CD4-positive, alpha-beta T cell (primary cell): ENCODE measurements at places on chromosomes 11 and 22.

DNA sequence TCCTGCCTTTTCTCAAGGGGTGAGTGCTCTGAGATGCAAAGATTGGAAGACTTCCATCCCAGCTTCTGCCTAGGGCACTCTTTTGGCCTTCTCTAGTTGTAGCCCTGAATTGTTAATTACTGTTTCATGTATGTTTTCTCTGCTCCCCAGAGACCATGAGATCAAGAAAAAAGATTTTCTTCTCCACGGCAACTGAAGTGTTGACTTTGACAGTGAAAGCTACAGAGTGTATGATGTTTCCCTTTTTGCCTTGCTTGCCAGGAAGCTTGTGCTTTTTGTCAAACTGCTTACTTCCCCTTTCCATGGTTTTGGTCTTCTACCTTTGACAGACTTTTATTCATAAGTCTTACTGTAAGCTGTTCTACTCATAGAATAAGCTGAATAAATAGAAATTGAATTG lies 23.3 kb upstream of the EIF3D start:
- DNase-seq: no peak

DNA sequence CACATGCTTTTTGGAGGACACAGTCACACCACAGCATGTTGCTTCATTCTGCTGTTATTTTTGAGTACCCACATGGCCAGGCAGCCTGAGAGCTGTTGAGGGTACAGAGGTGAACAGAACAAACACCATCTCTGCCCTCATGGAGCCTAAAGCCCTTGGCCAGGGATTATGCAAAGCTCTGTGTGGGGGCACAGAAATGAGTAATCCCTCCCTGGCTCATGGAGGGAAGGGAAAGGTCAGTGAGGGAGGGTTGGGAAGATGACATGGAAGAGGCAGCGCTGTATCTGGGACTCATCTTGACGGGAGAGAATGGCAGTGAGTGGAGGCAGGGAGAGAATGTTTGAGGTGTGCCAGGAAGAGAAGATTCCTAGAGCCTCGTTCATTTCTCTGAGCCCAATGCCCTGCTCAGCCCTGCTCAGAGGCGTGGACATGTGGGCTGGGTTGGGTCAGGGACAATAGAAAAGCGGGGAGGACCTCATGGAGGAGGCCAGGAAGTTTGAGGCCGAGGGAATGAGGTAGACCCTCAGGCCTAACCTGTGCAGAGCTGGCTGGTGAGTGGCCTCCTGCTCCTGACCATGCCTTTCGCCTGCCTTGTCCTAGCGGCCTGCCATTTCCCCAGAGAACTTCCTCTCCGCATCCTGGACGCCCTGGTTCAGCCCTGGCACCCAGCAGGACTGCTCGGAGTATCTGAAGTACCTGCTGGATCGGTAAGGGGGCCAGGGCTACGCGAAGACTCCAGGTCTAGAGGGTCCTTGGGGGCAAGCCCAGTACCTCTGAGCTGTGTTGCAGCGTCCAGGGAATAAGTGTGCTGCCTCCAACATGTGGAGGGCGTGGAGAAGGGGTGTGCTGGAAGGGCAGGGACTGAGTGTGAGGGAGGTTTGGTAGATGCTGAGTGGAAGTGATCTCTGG lies 19.8 kb downstream of the USP35 start:
- no peak for DNase-seq

- DNase-seq: no peak
Observed at GRCh38 chr11:1878137-1879031, 13.3 kb downstream of the PRR33 start.

DNA sequence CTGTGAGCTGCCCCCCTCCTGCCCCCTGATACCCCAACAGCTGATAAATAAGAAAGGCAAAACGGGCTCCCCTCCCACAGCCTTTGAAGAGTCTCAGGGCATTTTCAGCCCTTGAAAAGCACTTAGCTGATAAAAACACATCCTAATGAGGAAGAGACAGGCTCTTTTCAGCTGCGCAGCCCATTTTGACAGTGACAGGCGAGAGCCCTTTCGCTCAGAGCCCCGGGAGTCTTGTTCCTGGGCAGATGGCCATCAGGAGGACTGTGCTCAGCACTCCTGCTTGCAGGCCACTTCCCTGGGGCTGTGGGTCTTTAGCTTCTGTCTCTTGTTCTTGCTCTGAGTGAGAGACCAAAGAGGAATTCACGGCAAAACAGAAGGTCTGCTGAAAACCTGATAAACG lies 757.2 kb downstream of the BRD1 start:
- no peak for DNase-seq

- DNase-seq: no peak
Observed at GRCh38 chr11:78595436-78596130, 20.9 kb upstream of the NARS2 start.

DNA sequence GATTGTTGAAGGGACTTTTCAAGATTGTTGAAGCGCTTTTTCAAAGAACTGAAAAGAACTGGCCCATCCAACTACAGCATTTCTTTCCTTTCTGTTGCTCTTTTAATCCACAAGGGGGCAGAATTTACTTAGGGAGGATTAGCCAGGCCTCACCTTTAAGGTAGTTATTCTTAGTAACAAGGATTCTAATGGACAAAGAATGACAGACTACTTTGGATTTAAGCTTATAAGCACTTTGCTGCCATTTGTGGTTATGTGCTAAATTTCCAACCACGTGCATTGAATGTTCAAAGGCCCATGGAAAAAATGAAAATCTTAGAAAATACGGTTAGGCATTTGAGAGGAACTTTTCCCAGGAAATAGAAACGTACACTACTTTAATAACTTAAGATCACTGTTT lies 49.5 kb upstream of the HSPA8 start:
- no peak for DNase-seq

- DNase-seq: no peak
Observed at GRCh38 chr11:70566768-70567530, 168.6 kb downstream of the CTTN start.

- no peak for DNase-seq
Observed at GRCh38 chr11:14471127-14471526, 28.5 kb downstream of the COPB1 start.

- DNase-seq: no peak
Observed at GRCh38 chr22:38291201-38291777, 18.5 kb upstream of the TMEM184B start.

GRCh38 chr11:120207512-120207911 lies 3.3 kb upstream of the OAF start:
- no peak for DNase-seq

DNA sequence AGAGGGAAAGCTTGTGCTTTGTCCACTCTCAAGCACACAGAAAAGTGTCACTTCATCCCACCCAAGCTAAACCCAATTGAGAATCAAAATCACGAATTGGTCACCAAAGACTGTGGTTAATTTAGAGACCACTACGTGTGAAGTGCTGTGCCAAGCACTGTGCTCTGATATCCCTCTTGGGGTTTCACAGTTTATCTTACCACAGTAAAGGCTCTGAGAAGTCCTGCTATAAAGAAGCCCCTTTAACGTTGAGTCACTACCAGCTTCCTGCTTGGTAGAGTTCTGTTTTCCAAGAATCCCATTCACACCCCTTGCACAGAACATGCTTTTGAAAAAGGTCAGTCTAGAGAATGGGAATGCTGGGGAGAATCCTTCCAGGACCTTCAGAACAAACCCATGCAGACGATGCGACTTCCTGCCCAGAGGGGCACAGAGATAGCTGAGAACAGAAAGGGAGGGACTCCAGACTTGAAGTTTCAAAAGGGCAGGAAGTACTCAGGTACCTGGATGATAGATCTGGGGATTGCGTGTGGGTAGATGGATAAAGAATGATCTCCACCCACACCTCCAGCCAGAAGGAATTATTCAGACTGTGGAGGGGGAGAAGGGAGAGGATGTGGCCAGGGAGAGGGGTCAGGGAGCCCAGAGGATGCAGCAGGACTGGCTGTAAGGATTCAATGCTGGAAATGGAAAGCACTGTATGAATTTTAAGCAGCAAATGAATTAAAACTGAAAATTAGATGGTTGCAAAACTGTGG lies 18.1 kb upstream of the TSPAN18 start:
- no peak for DNase-seq

DNA sequence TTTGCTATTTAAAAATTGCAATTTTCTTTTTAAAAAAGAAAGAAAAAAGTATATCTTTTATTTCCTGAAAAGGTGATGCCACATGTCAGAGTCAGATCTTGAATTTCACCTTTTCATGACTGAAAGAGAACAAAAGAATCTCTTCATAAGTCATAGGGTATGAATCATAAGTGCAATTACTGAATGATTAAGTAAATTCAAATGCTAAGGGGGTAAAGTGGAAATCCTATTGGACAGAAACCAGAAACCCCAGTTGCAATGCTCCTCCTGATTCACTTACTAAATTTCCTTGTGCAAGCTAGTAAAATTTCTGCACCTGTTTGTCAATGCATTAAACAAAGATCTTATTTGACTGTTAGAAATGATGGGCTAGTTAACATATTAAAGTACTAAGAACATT lies 8.2 kb upstream of the PRRG4 start:
- no peak for DNase-seq

- no peak for DNase-seq
Observed at GRCh38 chr11:33721426-33721825, 14.8 kb downstream of the CD59 start.

DNA sequence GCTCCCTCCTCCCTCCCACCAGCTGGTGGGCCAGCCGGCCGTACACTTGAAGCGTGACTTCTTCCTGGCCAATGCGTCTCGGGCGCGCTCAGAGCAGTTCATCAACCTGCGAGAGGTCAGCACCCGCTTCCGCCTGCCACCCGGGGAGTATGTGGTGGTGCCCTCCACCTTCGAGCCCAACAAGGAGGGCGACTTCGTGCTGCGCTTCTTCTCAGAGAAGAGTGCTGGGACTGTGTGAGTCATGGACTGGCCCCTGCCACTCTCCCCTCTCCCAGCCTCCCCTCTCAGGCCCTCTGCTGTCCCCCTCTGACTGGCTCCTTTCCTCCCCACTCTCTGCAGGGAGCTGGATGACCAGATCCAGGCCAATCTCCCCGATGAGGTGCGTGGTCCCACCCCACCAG lies 24.7 kb downstream of the CAPN1 start:
- DNase-seq: no peak

- DNase-seq: no peak
Observed at GRCh38 chr11:27649800-27650199, 50.5 kb downstream of the BDNF start.

GRCh38 chr11:59551659-59552521 lies 40.6 kb downstream of the OR4D9 start:
- no peak for DNase-seq

DNA sequence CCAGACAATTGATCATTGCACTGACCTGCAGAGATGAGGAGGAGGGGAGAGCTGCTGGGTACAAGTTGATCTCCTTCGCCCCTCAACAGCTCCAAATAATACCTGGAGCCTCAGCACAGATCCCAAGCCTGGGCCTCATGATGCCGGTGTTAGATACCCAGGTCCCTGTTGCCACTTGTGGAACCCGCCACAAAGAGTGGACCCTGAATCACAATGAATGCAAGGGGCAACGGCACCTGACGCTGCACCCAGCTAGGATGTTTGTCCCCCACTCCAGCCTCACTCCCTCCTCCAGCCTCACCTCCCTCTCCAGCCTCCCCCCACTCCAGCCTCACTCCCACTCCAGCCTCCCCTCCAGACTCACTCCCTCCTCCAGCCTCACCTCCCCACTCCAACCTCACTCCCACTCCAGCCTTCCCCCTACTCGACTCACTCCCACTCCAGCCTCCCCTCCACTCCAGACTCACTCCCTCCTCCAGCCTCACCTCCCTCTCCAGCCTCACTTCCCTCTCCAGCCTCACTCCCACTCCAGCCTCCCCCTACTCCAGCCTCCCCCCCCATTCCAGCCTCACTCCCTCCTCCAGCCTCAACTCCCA lies 879.0 kb downstream of the BRD1 start:
- DNase-seq: no peak

GRCh38 chr11:33540427-33540826 lies 160.2 kb downstream of the C11orf91 start:
- no peak for DNase-seq

- DNase-seq: no peak
Observed at GRCh38 chr11:26556582-26556981, 15.5 kb downstream of the MUC15 start.

DNA sequence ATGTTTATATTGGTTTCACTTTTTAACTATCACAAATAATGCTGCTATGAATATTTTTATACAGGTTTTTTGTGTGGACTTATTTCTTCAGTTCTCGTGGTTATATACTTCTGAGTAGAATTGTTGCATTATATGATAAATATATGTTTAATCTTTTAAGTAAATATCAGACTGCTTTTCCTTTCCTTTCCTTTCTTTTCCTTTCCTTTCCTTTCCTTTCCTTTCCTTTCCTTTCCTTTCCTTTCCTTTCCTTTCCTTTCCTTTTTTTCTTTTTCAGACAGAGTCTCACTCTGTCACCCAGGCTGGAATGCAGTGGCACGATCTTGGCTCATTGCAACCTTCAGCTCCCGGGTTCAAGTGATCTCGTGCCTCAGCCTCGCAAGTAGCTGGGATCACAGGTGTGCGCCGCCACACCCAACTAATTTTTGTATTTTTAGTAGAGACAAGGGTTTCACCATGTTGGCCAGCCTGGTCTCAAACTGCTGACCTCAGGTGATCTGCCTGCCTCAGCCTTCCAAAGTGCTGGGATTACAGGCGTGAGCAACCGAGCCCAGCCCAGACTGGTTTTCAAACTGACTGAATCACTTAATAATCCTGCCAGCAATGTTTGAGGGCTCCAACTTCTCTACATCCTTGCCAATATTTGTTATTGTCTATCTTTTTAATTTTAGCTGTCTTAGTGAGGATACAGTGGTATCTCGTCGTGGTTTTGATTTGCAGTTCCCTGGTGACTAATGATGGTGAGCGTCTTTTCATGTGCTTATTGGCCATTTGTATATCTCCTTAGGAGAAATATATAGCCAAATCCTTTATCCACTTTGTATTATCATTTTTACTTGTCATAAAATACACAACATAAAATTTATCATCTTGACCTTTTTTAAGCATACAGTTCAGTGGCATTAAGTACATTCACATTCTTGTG lies 21.9 kb downstream of the HTR3B start:
- DNase-seq: no peak

- DNase-seq: peak; percentile 7
Observed at GRCh38 chr11:17063171-17064002, 14.1 kb downstream of the RPS13 start.

DNA sequence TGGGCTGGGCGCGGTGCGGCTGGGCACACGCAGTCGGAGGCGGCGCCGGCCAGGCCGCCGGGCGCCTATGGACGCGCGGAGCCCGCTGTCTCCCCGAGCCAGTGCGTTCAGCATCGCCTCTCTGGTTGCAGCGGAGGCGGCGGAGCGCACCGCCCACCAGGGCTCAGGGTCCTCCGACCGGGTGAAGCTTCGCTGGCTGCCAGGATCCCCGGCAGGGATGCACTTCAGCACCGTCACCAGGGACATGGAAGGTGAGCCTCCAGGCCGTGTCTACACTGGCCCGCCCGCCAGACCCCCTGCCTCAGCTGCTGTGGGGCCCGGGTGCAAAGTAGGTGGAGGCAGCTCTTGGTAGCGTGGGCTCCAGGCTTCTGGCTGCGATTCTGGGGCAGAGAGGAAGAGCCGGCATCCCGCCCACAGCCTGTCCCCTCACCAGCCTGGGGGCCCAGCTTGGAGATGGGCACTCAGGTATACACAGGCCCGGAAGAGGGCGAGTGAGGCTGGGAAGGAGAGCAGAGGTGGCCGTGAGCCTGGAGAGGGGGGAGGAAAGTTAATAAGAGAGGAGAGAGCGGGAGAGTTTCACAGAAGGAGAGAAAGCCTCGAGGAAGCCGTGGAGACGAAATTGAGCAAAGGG lies 1.0 kb upstream of the TBX1 start:
- no peak for DNase-seq

GRCh38 chr11:101448881-101449442 lies 134.8 kb downstream of the TRPC6 start:
- DNase-seq: no peak
